GM12891 (cell line): ENCODE measurements at places on chromosomes 1 and 21.
A peak's percentile ranks its signal among the peaks of the same experiment; 100 is the strongest.

DNA sequence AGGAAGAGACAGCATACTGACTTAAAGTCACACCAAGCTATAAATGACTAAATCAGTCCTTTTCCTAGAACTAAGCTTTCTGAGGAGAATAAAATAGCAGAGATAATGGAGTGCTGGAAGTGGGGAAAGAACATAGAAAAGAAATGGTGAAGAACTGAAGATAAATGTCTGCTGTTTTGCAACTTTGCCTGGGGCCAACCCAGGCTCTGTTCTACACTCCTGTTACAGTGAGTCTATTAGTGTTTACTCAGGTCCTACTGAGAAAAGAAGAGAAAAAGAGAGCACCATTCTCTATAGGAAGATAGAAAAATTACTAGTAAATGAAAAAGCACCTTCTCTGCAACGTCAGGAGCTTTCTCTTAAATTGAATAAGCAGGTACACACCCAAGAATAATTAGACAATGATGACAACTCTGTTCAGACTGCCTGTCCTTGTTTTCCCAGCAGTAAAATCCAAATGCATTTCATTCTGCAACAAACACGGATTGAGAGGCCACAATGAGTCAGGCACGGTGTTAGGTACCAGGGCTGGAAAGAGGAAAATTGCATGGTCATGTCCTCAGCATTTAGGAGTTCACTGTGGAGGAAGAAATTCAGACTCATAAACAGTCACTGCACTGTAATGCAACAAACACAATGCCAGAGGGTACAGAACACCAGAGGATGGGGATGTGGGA is 139.4 kb upstream of the CAMK1G start:
- DNase-seq = no peak

DNA sequence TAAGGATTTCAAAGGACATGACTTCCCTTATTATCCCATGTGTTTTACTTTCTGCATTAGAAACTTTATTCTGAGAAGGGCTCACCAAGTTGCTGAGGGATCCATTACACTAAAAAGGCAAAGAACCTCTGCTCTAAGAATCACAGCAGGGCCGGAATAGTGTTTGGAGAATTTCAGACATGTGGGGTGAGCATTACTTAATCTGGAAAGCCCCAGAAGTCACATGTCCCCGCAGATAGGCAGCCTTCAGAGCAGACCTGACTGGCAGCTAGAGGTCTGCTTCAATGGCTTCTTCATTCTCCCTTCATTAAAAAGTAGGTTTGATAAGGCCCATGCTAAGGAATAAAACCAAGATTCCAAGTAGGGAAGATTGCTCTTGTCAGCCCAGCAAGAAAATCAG is 52.6 kb upstream of the RBM15 start:
- DNase-seq = no peak

GRCh38 chr1:90340606-90341005 is 345.7 kb downstream of the ZNF326 start:
- no peak for DNase-seq

DNA sequence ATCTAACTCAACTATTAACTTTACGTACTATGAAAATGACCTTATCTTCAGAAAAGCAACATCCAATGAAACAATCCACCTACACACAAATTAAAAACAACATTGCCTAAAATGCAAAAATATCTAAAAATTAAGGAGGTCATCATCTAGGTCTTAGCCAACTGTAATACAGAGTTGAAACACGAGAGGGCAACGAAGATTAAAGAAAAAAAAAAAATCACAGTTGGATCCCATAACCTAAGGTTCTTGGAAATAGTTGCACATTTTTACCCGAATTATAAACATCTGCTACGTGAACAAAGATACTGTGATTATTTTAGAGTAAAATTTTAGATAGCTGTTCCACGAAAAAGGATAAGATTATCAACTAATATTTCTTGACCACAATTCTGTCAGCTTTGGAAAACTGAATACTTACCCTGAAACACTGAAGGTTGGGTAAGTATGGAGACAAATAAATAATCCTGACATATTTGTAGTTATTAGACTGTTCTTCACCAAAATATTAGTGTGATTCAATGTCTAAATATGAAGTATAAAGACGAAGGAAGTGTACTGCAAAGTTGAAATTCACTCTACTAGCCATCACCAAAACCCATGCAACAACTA is 88.0 kb upstream of the AK4 start:
- no peak for DNase-seq

- DNase-seq = peak; percentile 83
Observed at GRCh38 chr1:53278298-53278725, 40.0 kb upstream of the MAGOH start.

DNA sequence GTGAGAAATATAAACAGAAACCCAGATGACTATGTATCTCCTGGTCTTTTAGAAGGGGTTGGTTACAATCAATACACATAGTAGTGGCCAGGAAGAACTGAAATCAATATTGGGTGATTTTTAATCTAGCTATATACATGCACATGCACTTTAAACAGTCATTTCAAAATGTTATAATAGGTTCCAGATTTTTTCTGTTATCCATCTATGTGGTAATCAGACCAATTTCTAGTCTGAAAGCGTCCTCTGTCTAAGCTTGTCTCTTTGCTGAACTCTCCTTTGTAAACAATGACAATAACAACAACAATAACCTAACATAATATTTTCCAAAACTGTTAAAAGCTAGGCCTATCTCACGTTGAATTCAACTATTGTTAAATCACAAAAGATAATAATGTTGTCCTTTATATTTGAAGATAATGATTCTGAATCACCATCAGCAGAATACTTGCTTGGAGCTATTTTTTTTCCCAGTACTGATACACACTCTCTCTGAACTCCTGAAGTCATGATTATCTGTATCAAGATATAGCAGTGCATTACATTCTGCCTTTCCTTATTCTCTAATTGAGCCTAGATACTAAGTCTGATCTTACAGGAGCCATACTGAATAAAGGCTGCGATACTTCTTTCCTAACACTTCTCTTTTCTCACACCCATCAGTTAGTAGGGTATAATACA is 496.8 kb upstream of the ZRANB2 start:
- no peak for DNase-seq

GRCh38 chr1:161997152-161997551 is 26.5 kb downstream of the OLFML2B start:
- DNase-seq = no peak

- DNase-seq = no peak
Observed at GRCh38 chr1:178088651-178089050, 5.3 kb upstream of the RASAL2 start.
